ENCODE measurements at places on chromosomes 12 and 14.

DNA sequence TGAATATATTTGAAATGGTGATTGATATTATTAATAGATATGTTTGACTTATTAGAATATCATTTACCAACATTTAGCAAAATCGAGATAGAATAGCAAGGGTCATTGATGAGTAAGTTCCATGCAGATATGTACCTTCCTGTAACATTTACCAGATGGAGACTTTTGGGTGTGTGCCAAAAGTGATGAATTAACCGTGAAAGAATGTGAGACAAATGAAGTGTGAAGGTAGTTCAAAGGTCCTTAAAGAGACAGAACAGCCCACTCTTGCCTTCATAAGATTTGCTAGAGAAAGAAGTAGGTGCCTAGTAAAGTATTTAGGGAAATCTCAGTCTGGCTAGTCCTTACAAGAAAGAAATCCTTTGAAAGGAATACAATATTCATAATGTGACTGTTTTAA is 45.5 kb downstream of the FGD4 start:
- DNase-seq: no peak

DNA sequence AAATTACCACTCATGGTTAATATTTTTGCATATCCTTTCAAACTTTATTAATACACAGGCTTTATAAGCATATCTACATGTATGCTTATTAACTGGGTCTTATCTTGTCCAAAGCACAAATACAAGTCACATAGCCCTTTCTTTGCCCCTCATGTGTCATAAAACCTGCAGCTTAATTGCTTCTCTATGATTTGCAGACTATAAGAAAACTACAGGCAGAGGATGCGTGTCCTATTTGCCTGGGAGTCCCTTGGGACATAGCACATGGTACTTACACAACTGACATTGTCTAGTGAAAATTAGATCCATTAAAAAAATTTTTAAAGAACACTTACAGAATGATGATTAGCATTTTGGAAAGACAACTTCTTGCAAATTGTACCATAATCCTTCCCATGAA is 190.5 kb upstream of the PLEKHA5 start:
- DNase-seq: no peak

GRCh38 chr12:12088147-12088546 is 17.4 kb downstream of the BCL2L14 start:
- no peak for DNase-seq

- no peak for DNase-seq
Observed at GRCh38 chr12:48142818-48143674, 14.3 kb downstream of the ASB8 start.

GRCh38 chr12:50061946-50062686 is 4.7 kb downstream of the ASIC1 start:
- DNase-seq: no peak

DNA sequence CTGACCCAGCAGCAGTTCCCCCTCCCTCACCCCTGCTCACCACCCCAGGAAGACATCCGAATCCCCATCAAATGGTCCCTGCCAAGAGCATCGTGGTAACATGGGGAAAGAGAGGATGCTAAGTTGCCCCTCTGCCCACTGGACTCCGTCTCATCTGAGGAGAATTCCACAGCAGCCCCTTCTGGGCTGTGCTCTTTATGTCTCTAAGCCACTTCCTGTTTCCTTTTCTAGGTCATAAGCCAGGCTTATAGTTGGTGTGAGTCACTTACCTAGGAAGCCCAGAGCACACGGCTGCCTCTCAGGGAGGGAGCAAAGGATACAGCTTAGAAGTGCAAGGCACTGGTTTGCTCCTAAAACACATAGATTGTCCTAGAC is 76.0 kb downstream of the VCPKMT start:
- DNase-seq: no peak

DNA sequence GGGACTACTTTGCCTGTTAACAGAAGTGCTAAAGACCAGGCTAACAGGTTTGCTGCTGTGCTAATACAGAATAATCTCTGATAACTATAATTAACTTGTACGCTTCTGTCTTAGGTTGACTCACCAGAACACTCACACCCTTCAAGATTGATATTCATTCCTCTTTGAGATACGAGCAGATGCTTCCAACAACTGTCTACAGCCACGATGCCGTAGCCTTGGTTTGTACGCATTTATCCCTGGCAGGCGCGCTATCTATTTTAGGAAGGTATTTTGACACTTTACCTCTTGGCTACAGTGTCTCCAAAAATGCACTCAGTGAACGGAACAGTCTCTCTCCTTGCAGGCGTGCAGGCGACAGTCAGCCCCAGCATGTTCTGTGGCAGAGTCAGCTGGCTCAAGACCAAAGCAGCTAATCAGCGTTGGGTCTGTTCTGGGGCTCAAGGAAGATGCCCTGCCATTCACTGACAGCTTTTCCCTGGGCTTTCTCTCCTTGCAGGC is 146.4 kb upstream of the PRICKLE1 start:
- DNase-seq: no peak

GRCh38 chr12:75908961-75909605 is 122.5 kb downstream of the PHLDA1 start:
- DNase-seq: no peak

GRCh38 chr12:122029620-122030423 is 8.1 kb downstream of the BCL7A start:
- DNase-seq: no peak

GRCh38 chr12:12548713-12549112 is 13.9 kb downstream of the DUSP16 start:
- DNase-seq: no peak

- DNase-seq: peak; percentile 75
Observed at GRCh38 chr12:1844223-1844622, 23.9 kb downstream of the LRTM2 start.

DNA sequence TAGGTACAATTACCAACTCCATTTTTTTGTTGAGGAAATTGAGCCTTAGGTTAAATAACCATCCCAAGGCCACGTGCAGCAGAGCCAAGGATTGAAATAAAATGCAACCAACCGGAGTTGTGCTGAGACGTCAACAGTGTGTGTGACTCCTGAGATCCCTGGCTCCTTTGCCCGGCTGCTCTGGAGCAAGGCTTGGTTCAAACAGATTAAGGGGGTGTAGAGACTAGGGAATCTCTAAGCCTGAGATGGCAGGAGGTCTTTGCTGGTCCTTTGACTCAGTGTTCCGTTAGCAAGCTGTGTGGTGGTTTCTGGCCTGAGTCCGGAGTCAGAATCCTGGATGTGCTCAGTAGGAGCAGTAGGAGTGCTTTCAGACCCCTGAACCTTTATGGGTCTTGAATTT is 1.4 kb upstream of the SLC8A3 start:
- DNase-seq: no peak

DNA sequence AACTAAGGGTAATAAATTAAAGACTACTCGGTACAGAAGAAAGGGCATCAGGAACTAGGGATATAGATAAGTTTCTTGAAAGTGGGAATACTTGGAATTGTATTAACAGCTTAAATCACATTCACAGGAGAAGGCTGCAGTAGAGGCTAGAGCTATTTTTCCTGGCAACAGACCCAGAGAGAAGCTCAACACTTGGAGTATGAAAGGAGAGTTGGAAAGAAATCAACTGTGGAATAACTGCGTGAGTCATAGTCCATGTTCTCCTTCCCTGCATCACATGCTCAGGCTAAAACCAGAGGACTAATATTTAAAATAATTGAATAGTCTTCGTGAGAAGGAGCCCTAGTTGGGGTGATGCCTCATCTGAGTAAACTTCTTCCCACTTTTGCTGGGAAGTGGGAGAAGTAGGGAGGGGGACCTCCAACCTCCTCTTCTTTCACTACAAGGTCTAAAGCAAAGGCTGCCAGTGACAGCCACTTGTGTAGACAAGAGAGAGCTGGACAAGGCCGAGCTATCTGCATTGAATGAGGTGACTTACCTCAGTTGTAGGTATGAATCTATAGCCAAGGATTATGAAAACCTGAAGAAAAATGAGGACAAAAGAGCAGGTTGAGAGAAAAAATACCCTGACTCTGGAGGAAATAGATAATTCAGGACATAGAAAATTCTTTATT is 32.7 kb downstream of the DYRK2 start:
- no peak for DNase-seq

DNA sequence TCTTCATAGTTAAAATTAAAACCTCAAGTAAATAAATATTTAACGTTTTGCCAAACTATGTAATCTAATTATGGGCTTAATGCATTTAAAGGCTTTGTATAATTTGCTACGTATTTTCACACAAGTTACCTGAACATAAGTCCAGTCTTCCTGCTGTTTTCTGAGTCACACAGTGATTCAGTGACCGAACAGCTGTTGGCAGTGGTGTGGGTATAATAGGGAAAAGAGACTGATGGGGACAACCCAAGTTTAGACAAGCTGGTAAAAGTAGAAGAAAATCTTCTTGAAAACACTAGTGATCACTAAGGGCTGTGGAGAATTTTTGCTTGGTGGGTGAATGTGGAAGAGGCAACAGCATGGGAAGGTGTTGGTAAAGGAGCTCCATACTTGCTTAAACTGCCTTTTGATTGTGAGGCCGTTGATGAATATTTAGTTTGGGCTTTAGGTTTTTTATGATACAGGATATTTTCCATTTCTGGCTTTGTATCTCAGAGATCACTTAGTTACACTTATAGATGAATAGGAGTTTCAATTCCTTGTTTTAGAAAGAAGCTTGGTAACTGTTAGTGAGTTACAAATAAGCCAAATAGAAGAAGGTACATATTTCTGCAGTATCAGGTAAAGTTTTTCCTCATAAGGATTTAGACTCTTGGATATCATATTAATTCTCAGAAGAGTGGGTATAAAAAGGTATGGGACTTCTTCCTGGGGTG is 23.9 kb downstream of the LRRK2 start:
- no peak for DNase-seq

DNA sequence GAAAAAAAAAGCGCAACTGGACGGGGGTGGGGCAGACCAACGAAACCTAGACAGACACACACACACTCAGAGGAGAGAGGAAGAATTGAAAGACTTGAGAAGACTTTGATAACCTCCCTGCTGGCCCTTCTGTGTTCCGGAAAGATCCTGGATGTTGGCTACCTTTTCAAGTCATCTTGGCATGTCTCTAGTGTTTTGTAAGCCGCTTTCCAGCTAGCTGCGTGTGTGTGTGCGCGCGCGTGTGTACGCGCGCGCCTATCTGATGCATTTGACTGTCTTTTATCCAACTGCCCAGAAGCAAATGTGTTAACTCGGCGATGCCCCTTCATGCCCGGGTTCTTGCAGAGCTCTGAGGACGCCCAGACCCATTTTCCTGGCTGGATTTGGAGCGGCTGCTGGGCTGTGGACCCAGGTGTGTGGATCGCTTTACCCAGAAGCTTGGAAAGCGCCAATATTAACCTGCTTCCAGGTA is 664 bp downstream of the LRFN5 start:
- DNase-seq: no peak

DNA sequence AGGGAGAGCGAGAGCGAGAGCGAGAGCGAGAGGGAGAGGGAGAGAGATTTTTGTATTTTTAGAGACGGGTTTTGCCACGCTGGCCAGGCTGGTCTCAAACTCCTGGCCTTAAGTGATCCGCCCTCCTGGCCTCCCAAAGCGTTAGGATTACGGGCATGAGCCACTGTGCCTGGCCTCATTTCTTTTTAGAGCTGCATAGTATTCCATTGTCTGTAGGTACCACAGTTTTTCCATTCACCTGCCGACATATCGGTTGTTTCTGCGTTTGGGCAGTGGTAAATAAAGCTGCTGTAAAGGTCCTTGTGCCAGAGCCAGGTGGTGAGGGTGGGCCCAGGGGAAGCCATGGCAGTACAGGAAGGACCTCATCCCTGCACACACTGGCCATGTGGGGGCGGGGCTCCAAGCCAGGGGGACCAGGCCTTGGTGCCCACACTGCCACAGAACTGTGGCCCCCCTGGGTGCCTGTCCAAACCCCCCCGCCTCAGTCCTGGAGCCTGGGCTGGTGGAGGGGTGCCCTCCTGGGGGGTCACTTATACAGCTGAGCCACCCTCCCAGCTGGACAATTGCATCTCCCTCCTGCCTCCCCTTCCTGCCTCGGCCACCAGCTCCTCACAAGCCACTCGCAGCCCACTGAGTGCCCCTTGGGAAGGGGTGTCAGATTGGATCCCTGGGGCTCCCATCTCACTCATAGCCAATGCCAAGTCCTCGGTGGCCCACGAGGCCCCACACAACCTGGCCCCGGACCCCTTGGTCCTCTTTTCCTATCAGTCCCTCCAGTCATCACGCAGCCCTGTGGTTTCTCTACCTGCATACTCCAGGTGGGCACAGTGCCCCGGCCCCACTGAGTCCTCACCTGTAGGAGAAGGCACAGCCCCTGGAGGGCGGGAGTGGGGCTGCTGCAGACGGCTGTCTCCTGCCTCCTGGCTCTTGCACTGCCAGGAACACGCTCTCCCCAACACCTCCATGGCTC is 1.7 kb upstream of the PUS1 start:
- no peak for DNase-seq

DNA sequence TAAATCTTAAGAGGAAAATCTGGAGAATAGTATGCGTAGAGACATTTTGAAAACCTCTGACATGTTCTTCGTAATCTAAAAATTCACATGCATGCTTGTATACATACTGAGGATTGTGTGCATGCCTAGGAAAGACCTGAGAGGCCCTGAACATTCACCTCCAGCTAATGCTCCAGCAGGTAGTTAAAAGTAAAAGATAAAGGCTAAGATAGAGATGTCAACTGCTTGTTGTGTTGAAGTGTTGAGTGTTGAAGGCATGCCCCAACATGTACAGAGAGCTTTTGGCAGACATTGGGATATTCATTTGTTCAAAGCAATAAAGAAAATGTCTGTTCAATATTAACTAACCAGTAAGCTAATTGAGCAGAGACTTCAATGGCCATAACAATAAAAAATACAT is 118.6 kb upstream of the SYT1 start:
- DNase-seq: no peak

DNA sequence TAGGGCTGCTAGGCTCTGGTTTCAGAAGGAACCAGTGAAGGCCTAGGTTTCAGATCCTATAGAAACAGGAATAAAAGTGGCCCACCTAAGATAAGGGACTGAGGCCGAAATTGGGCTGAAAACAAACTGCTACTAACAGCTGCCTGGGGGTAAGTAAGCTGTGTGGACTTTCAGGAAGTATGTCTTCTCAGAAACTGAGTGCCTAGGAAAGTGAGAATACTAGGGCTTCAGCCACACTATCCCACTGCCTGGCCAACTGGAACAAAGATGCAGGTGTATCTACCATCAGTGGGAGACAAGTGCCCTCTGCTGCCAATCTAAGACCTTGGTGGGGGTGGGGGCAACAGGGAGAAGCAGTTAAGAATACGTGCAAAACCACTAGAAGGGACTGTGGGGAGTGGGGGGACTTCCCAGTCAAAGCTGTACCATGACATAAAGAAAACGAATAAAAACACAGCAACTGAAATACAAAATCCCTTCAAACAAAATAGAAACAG is 82.5 kb downstream of the MED13L start:
- DNase-seq: no peak

GRCh38 chr12:105336411-105336810 is 5.9 kb downstream of the C12orf75 start:
- DNase-seq: no peak

GRCh38 chr14:92930737-92931602 is 8.0 kb downstream of the CHGA start:
- no peak for DNase-seq

Data from chondrocyte (in vitro differentiated cells).